Right lobe of liver (tissue), 6 donors: ENCODE measurements at places on chromosomes 11 and 22.
A peak's percentile ranks its signal among the peaks of the same experiment; 100 is the strongest.

GRCh38 chr11:64833198-64833502 is 11.3 kb downstream of the CDC42BPG start:
- DNase-seq: no peak

GRCh38 chr11:45365961-45366618 is 79.9 kb upstream of the SYT13 start:
- peak; percentile 79 for DNase-seq

- DNase-seq: no peak
Observed at GRCh38 chr22:22030493-22031182, 48.1 kb upstream of the TOP3B start.

- DNase-seq: no peak
Observed at GRCh38 chr11:13775471-13775870, 107.0 kb downstream of the FAR1 start.

GRCh38 chr22:38032681-38033521 is 24.3 kb upstream of the PICK1 start:
- no peak for DNase-seq
